ENCODE measurements at places on chromosomes 12 and 14. TPM values are rescaled to one million over a fixed set of nuclear protein-coding genes. Genes with fewer than 3 reads are reported as not detected.

The RPS6KA5 gene
- total RNA-seq: 28.5 TPM

The GATC gene
- 20.5 TPM for total RNA-seq

The DRAM1 gene
- total RNA-seq: 9.8 TPM

The RNFT2 gene
- 5.3 TPM for total RNA-seq

The TAC3 gene
- total RNA-seq: not detected

The SLC7A8 gene
- total RNA-seq: 0.42 TPM

All from natural killer cell (primary cell).